ENCODE measurements at places on chromosomes 3 and 15. TPM values are rescaled to one million over a fixed set of nuclear protein-coding genes. Genes with fewer than 3 reads are reported as not detected.
A peak's percentile ranks its signal among the peaks of the same experiment; 100 is the strongest.

KBTBD8 gene
- 7.7 TPM for total RNA-seq

PAQR5 gene
- not detected for total RNA-seq

ANKUB1 gene
- total RNA-seq = not detected

ARL6 gene
- 5.5 TPM for total RNA-seq

GOLGA8N gene
- total RNA-seq = 10.0 TPM

PTPRG gene
- 0.45 TPM for total RNA-seq

AMT gene
- 3.1 TPM for total RNA-seq

SEMA6D gene
- total RNA-seq = not detected

TUSC7 gene
- not detected for total RNA-seq

PRR20G gene
- not detected for total RNA-seq

DNA sequence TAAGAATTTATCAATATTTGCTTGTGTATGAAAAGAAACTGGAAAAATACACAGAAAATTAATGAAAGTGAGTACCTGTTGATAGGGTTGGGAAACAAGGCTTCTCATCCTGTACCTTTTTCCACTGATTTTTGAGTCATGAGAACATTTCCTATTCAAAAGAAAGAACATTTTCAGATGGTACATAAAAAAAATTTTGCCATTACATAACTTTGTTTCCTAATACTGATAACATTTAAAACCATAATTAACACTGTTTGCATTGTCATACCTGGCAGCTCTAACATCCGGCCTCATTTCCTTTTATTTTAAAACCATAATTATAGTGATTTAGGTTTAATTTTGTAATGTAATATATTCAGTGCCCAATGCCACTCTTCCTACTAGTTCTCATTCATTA is 11.7 kb downstream of the NKTR start:
- no peak for DNase-seq

DNA sequence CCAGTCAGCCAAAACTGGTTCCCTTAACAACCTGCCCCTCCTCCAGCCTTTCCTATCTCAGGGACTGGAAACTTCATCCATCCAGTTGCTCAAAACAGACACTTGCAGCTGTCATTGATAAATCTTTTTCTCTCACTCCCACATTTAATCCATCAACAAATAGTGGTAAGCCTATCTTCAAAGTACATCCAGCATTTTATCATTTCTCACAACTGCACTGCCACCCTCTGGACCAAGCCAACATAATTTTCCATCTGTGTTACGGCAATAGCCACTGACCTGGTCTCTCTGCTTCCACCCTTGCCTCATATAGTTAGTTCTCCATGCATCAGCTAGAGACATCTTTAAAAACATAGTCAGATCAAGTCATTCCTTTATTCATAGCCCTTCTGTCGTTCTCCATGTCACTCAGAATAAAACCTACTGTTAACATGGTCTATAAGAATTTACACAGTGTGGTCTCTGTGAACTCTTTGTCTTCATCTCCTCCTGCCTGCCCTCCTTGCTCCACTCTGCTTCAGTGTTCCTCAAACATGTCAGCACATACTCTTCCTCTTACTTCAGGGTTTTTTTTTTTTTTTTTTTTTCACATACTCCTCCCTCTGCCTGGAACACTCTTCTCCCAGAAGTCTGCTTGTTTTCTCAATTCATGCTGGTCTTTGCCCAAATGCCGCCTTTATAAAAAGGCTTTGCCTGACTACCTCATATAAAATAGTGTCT is 102.5 kb upstream of the COL6A5 start:
- DNase-seq = no peak

- DNase-seq = no peak
Observed at GRCh38 chr3:124498891-124499290, 231.4 kb upstream of the UMPS start.

DNA sequence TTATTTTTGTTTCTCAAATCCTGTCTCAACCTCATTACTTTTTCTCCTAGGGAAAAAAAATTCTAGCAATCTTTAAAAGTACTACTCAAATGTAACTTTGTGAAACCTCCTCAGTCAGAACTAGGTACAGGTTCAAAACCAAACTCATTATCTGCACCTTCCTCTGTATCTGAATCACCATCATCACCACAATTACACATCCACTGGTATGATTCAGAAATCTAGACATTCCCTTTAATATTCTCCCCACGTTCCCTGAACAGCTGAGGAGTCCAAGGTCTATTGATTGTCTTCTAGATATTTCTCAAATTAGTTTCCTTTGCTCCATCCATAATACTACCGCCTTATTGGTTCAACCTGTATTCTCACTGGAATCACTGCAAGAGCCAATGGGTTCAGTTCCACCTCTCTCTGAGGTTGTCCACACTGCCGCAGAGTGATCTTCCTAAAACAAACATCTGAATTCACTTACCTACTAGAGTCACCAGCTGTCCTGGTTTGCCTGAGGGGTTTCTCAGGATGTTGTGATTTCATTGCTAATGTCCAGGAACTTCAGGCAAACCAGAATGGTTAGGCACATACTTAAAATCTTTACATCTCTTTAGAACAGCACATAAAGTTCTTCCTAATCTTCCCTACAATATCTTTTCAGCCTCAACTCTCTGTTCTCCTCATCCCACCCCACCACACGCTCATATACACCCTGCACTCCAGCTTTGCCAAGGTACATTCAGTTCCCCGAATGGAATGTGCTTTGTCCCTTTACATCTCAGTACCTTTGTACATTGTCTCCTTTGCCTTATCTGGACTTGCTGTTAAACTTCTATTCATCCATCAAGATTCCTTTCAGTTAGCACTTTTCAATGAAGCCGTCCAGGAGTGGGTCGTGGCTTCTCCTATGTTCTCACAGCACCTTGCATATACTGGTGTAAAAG is 24.2 kb downstream of the ATP13A4 start:
- no peak for DNase-seq

- peak; percentile 3 for DNase-seq
Observed at GRCh38 chr3:192130534-192131132, 596.7 kb downstream of the FGF12 start.

GRCh38 chr15:76333720-76334437 is 2.7 kb upstream of the ISL2 start:
- DNase-seq = no peak

DNA sequence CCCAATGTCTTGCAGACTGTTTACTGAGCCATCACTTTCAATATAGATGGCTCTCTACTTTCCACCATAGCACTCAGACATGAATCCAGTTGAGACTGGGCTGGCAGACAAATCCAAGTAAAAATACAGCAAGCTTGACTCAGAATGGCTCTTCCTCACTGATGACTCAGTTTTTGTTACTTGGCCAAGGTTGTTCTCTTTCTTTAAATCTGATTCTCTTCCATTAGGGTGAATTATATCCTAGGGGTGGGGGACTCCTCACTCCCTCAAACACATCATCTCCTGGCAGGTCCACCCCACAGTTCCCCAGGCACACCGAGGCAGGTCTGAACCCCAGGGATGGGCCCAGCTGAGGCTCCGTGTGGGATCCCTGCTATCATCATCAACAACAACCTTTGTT is 157.9 kb downstream of the MEX3B start:
- DNase-seq = no peak

DNA sequence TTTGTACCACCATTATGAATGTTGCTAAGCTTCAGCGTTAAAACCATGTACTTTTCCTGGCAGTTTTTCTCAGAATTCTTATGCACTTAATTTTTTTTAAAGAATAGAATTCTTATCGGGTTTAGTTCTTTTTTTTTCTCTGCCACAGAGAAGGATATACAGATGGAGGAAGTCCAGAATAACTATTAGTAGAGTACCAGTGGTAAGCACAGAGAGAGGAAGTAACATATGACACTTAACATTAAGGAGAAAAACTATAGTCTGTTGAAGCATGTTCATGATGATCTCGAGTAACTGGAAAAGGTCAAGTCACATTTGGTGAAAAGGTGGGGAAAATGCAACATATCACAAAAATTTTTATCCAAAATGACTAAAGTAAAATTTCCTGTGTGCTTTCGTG is 68.9 kb downstream of the RNF13 start:
- DNase-seq = no peak

- no peak for DNase-seq
Observed at GRCh38 chr15:44584162-44584749, 47.3 kb downstream of the EIF3J start.

DNA sequence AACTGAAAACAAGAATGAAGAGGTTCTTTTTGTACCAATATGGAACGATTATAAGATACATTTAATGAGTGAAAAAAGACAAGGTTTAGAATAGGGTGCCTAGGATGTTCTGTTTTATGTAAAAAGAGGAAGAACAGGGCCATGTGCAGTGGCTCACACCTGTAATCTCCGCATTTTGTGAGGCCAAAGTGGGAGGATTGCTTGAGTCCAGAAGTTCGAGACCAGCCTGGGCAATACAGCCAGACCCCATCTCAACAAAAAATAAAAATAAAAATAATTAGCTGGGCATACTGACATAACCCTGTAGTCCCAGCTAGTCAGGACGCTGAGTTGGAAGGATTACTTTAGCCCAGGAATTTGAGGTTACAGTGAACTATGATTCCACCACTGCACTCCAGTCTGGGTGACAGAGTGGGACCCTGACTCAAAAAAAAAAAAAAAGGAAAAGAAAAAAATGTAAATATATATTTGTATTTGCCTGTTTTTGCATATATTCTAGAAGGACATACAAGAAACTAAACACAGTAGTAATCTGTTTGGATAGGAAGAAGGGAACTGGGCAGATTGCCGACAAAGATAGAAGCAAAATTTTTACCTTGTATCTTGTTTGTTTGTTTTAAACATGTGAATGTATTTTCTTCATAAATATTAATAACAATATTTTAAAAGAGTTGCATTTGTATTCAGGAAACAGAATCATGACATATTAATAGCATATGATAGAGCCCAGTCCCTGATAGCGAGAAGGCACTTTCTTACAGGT is 174.3 kb downstream of the SOX2 start:
- no peak for DNase-seq

DNA sequence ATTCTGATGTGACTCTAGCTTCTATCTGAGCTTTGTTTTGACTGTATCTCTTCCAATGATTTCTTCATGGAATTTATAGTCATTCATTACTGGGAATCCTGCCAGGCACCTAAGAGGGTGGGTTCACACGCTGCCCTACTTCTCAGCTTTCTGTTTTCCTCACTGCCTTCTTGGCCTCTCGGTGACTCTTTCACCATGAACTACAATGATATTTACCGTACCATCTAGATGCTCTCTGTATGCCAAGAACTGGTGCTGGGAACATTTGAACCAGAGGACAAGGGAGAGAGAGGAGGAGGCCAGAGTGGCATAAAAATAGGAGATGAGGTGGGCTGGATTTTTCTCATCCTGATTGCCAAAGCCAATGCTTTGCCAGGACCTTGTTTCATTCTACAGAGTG is 280.0 kb upstream of the P2RY1 start:
- no peak for DNase-seq

- DNase-seq = no peak
Observed at GRCh38 chr3:184337399-184337714, at the start of gene FAM131A. Gene FAM131A, plus strand, starts transcription at chr3:184337600. Its CDS starts 31 bp downstream, at chr3:184337631.

- DNase-seq = no peak
Observed at GRCh38 chr15:40091861-40092255, 16.8 kb downstream of the BMF start.

- peak; percentile 75 for DNase-seq
Observed at GRCh38 chr15:67134067-67134838, 68.9 kb downstream of the SMAD3 start.

- no peak for DNase-seq
Observed at GRCh38 chr3:189276444-189277219, 104.9 kb downstream of the TPRG1 start.

GRCh38 chr3:86982883-86983282 is 8.1 kb downstream of the VGLL3 start:
- DNase-seq = no peak

GRCh38 chr15:69842851-69843250 is 254.9 kb downstream of the TLE3 start:
- DNase-seq = no peak
